ENCODE measurements at places on chromosomes 13 and 19.

DNA sequence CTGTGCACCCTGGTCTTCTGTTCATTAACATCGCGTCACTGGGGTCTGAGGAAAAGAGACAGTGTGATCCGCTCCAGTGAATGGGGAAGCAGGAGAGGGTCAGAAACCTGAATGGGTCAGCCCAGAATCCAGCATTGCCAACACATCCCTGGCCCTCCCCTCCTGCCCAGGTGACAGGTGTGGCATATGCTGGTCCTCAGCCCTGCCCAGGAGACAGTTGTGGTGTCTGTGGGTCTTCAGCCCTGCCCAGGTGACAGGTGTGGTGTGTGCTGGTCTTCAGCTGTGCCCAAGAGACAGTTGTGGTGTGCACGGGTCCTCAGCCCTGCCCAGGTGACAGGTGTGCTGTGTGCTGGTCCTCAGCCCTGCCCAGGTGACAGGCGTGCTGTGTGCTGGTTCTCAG is 8.0 kb downstream of the TFDP1 start:
- ATAC-seq, result no peak

- ATAC-seq, result peak; percentile 81
Observed at GRCh38 chr13:49996161-49996915, 504 bp upstream of the TRIM13 start.

GRCh38 chr13:85266771-85267170 is 532.4 kb downstream of the SLITRK6 start:
- ATAC-seq, result no peak

DNA sequence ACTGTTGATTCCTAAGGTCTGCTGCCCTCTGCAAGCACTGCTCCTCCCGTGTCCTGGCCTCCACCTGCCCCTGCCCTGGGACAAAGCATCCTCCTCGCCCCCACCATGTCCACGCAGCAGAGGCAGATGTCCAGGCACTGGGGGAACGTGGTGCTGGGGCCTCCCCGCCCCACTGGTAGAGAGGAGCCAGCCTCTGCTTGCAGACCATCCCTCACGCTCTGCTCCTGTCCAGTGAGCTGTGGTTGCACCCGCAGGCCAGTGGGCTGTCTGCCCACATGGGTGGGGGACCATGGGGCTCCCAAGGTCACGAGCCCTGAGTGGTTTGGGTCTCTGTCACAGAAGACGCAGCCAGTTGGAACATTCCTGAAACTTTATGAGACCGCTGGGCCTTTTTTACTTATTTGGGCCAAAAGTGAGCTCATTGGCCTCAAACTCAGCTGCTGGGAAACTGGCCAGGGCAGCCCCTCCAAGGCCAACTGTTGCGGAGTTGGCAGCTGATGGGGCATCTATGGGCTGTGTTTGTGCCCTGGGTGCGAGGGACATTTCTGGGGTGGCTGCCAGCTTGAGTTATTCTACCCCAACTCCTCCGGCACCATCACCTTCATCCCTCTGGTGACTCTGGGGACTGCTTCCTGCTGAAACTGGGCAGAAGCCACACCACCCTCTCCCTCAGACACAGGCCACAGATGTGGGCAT is 64.8 kb upstream of the F7 start:
- no peak for ATAC-seq

GRCh38 chr19:49555600-49556411 is 24.6 kb downstream of the NOSIP start:
- ATAC-seq, result peak; percentile 63

GRCh38 chr13:19519049-19519448 is 42.3 kb downstream of the TPTE2 start:
- no peak for ATAC-seq

DNA sequence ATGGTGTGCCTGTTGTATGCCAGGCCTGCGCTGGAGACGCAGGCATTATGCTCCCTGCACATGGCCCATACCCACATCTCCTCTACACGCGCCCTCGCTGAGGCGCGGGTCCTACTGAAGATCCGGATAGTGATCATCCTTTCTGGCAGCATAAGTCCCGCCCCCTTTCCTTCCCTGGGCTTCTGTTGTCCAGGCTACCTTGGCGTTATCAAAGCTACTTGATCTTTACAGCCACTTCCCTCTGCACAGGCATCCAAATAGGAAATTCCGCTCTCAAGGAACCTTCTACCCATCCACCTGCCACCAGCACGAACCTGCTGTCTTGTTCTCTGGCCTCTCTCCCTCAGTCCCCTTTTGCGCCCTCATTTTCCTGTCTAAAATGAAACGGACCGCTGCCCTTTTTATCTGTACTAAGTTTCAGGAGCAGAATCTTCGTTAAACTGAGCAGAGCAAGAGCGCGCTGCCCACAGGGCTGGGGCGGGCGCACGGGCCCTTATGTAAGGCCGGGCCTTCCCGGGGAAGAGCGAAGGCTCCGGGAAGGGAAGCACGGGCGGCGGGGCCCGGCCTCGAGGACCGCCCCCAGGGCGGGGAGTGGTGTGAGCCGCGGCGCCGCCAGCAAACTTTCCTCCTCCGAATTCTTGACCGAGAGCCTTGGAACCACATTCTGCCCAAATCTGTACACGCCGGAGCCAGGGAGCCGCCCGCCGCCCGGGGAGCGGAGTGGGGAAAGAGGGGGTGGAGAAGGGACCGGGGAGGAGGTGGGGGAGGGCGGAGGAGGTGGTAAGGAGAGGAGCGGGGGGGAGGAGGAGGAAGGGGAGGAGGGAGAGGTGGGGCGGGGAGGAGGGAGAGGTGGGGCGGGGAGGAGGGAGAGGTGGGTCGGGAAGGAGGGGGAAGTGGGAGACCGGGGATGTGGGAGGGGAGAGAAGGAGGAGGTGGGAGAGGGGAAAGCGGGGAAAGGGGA is 920 bp upstream of the UBE2L5 start:
- peak; percentile 92 for ATAC-seq

GRCh38 chr19:4068047-4068966 is 1.6 kb upstream of the ZBTB7A start:
- no peak for ATAC-seq

GRCh38 chr13:99153219-99153618 is 47.4 kb upstream of the UBAC2 start:
- no peak for ATAC-seq

DNA sequence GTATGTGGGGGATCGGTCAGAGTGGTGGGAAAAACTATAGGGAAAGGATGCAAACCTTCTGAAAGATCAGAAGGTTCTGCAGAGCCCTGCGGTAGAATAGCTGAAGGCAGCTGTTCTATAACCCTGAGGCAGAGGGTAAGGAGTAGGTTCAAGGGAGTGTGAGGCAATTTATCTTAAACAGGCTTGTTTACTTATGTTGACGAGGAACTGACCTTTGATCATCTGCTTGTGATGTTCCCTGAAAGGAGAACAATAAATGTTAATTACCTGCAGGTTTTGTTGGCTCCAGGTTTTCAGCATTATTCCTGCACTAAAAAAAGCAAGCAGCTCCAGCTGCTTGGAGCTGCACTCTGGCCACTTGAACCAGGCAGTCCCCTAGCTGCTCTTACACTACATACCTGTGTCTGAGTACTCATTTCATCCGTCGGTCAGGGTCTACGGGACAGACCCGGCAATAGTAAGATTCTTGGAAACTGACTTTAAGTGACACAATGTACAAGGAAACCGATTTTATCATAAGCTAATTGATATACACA is 202.1 kb downstream of the TBC1D4 start:
- ATAC-seq, result no peak

DNA sequence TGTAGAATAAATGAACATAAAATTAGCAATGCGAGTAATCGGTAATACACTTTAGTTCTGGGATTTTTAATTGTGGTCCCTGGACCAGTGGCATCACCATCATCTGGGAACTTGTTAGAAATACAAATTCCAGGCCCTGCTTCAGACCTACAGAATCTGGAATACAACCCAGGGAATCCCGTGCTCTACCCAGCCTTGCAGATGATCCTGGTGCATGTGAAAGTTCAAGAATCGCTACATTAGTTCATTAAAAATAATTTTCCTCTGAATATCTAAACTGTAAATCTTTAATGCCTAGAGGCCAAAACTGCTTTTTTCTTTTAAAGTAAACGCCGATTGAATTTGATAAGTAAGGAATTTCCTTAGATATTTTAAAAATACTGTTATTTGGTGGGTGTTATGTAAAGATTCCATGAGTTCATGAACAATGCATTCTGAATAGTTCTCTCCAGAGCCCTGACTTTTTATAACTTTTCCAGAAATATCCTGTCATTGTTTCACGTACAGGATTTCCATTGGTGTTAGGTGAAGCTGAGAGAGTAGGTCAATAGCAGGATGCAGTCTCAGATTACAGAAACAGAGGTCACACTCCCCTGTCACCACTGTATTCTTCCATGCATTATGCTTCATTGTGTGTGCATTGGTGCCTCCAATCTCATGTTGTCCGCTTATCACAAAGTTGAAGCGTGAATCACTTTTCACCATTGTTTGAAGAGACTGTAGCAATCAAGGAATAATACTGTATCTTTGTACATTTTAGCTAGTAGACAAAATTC is 596.5 kb upstream of the KLF12 start:
- ATAC-seq, result no peak

Measured in SK-N-SH treated with all-trans-retinoic acid at 6 μM for 48 hours (cell line).